Memory B cell (primary cell): ENCODE measurements at places on chromosomes 11 and 22.

DNA sequence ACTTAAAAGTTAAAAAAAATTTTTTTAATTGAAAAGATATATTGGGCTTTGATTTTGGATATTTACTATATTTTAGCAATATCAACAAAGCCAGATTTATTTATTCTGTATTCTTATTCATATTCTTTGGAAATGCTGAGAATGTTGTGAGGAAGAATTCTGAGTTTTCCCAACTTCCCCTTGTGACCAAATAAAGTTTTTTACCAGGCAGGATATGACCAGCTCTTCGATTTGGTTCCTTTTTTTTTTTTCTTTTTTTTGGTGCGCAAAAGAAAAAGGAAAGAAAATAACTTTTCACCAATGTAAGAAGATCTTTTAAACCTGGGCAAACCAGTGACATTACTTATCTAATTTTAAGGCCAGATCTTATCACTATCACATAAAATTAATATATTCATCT, 12.9 kb downstream of the TCP11L1 start:
- DNase-seq, result no peak

DNA sequence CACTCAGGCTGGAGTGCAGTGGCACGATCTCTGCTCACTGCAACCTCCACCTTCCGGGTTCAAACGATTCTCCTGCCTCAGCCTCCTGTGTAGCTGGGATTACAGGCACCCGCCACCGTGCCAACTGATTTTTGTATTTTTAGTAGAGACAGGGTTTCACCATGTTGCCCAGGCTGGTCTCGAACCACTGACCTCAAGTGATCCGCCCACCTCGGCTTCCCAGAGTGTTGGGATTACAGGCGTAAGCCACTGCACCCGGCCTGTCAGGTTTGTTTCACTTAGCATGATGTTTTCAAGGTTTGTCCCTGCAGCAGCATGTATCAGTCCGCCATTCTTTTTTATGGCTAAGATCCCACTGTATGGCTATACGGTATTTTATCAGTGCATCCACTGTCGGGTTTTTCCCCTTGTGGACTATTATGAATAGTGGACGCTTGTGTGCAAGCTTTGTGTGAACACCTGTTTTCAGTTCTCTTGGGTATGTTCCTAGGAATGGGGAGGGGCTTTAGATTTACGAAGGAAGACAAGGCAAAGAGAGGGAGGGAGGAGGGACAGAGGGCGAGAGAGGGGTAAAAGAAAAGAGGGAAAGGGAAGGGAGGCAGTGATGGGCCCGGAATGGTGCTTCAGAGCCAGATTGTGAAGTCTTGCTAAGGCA, 13.9 kb upstream of the CDC42EP2 start:
- DNase-seq, result no peak

- DNase-seq, result no peak
Measured at GRCh38 chr11:94077552-94078293, 50.9 kb upstream of the PANX1 start.

- no peak for DNase-seq
Measured at GRCh38 chr11:61055776-61056175, 46.5 kb upstream of the CD5 start.
